ENCODE measurements at places on chromosomes 7 and 10.
A peak's percentile ranks its signal among the peaks of the same experiment; 100 is the strongest.

GRCh38 chr10:30398788-30399187 is 35.2 kb upstream of the MAP3K8 start:
- DNase-seq = no peak

DNA sequence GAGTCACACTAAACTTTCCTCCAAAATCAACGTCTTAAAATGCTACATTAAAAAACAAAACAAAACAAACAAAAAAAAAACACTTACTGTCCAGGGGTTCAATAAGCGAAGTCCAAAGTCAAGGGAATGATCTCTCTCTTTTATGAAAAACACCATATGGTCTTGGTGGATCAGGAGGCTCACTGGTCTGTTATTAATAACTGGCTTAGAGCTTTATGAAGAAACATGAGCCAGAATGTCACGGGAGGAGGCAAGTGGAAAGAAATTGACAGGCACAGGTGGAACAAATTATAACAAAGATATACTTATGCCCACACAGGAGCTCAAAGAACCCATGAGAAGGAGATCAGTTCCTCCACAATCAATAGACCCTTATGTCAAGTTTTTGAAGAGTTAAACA is at the start of gene MRLN:
MRLN (minus strand) TSS at position 189 of the 400 bp plus-strand sequence.
- DNase-seq = no peak

DNA sequence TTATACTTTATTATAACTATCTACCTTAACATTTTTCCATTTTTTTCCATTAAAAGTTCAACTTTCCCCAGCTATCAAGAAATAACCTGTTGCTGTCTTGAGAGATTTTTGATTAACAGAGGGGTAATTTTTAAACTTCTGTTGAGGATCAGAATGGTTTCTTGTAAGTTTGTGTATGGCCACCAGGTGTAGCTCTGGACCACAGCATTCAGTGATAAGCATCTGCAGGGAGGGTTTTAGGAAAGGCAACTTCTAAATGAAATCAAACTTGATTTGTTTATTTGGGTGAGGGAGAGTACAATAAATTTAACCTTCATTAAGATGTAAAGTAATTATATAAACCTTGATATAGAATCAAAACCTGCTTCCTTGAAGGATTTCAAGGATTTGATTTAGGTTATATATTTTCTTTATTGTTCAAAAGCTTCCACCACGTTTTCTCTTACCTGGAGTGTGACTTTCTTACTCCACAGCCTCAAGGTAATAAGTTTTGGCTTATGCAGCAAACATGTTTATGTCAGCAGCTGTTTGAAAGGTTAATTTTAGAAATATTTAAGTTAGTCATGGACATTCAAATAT is 153.3 kb downstream of the STK31 start:
- DNase-seq = peak; percentile 76

- no peak for DNase-seq
Measured at GRCh38 chr10:480928-481552, 208.4 kb downstream of the DIP2C start.

DNA sequence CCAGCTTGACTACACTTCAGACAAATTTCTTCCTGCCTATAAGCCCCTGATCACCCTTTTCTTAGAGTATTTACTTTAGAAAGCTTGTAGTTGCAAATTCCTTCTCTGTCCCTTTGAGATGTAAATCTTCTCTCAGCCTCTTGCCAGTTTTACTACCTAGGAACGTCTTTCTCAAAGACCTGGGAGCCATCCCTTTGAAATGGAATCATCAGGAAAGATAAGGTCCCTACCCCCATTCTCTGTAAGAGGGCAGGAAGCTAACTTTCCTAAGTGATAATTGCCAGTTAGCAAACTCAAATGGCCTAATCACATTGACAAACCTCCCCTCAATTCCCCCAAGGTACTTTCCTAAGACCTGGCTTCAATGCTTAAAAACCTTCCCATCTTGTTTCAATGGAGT is 304.5 kb downstream of the MDFIC start:
- no peak for DNase-seq

DNA sequence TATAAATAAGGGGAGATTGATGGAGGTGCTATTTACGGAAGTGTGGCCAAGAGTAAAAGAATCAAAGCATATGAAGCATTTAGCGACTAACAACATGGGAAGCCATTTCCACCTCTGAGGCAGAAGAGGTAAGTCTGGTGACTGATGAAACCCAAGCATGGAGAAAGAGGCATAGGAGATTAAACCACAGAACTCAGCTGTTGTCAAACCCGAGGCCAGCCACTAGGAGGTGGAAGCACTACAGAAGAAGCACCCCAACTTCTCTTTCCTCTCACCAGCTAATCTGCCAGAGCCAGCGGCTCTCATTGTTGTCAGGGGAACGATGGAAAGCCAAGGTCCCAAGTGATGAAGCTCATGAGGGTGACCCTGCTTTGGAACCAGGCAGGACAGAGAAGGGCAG is 19.6 kb upstream of the CNTNAP2 start:
- DNase-seq = peak; percentile 5

GRCh38 chr7:105268056-105268455 is 120.7 kb downstream of the SRPK2 start:
- DNase-seq = peak; percentile 75

Data from SW480 (cell line).